Activated CD4-positive, alpha-beta T cell treated with anti-CD3 and anti-CD28 coated beads, Interleukin-2, amount 50 U/mL, for 24 hours (primary cell): ENCODE measurements at places on chromosomes 12 and 14.

- DNase-seq = no peak
Measured at GRCh38 chr12:88175544-88175943, 33.4 kb downstream of the TMTC3 start.

GRCh38 chr12:53484686-53485575 lies 14.3 kb downstream of the MAP3K12 start:
- no peak for DNase-seq

DNA sequence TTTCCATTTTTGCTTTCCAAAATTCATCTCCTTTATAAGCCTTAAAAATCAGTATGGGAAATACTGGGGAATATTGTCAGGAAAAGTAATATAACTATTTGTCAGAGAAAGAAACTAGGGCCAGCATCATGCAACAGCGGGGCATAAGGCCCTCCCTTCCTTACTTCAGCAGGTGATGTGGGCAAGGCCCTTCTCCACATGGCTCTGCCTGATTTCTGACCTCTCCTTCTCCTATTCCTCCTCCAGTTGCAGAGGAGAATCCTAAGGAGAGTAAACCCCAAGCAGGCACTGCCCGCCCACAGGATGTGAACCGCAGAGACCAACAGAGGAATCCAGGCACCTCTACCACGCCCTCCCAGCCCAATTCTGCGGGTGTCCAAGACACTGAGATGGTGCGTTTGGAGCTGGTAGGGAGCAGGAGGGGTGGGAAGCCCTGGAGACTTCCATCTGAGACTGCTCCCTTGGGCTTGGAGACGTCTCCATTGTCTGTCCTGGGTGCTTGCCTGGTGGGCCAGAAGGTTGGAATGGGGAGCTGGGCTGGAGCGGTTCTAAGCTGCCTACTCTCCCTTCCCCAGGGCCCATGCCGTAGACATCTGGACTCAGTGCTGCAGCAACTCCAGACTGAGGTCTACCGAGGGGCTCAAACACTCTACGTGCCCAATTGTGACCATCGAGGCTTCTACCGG lies 2.7 kb upstream of the SOAT2 start:
- no peak for DNase-seq

- DNase-seq = no peak
Measured at GRCh38 chr12:113242026-113242418, 20.8 kb downstream of the TPCN1 start.

- no peak for DNase-seq
Measured at GRCh38 chr12:117129391-117129790, 30.2 kb upstream of the TESC start.

GRCh38 chr14:49483268-49483667 lies 102.9 kb downstream of the RPS29 start:
- DNase-seq = no peak

DNA sequence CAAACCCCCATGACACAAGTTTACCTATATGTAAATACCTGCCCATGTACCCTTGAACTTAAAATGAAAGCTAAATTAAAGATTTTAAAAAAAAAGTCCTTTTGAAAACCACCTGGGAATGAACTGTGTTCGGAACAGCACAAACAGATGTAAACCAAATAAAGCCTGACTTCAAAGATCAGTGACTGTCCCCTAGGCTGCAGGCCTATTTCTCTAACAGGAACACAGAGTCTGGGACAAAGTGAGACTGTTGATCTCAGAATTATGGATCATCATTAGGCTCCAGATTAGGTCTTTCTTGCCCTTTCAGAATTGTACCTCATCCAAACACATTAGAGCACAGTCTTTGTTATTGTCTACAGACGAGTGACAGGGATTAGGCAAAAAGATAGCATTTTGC lies 54.6 kb downstream of the PAH start:
- no peak for DNase-seq

DNA sequence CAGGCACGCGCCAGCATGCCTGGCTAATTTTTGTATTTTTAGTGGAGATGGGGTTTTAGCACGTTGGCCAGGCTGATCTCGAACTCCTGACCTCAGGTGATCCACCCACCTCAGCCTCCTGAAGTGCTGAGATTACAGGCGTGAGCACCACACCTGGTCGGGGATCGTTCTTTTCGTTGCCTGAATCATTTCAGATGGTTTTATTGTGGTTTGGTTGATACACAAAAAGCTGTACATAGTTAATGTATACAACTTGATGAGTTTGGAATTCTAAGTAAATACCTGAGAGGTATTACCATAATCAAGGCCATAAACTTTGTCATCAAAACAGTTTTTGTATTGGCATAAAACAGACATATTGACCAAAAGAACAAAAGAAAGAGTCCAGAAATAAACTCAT lies 63.3 kb downstream of the RIC8B start:
- DNase-seq = no peak

DNA sequence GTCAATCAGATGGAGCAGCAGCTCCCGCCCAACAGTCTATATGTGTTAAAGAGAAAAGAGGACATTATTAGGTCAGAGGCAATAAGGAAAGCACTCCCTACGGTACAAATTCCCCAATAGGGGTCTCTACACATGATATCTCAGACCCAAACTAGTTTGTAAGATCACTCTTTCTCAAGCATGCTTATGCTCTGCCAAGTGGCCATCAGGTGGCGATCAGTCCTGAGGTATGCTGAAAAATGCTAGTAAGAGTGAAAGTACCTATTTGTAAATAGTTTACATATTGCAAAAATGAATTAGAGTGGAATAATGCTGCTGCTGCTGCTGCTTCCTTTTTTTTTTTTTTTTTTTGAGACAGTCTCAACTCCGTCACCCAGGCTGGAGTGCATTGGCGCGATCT lies 61.0 kb downstream of the CPM start:
- DNase-seq = no peak

GRCh38 chr14:68440820-68441219 lies 352.0 kb downstream of the ZFP36L1 start:
- no peak for DNase-seq

DNA sequence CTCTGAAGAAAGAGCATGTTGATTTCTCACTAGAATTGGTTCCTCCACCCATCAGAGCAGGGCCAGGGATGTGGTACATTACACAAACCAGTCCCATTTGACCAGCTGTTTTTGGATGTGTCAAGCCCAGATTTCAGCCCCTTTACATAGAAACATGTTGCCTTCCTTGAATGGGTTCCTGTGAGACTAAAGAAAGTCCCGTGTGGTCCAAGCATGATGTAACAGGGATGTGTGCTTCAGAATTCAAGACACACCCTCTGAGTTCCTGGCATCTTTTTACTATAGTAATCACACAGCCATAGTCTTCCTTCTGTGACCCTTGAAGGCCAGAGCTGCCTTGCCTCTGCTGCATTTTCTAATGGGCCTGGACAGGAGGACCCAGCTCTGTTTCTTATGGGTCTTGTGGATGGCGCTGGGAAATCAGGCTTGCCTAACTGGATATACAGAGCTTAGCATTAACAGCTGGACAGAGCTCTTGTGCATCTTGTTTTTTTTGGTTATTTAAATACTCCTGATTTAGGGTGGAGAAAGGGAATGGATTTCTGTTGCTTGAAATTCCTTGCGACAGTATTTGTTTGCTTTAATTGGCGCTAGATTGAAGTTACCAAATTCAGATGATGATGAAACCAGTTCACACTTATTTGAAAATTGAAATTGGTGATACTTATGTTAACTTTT lies 341.0 kb downstream of the ZFP36L1 start:
- no peak for DNase-seq

GRCh38 chr12:105729926-105730325 lies 399.4 kb downstream of the C12orf75 start:
- no peak for DNase-seq

GRCh38 chr14:22794551-22794951 lies 20.7 kb downstream of the SLC7A7 start:
- no peak for DNase-seq

DNA sequence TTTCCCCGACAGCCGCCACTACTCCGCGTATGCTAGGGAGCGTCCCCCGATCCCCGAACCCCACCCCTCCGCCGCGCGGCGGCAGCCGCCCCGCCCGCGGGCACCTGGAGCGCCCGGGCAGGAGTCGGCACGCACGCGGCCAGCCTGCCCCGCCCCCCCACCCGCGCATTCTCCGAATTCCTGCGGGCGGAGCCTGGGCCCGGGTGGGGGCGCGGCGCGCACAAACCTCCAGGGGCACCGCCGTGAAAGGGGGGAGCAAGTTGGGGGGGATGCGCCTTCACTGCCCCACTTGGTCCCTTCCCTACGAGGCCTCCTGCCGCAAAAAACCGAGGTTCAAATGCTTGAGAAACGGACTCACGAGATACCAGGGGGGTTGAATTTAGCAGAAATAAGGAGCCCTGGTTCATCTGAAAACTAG lies 1.7 kb downstream of the AJUBA start:
- DNase-seq = no peak

DNA sequence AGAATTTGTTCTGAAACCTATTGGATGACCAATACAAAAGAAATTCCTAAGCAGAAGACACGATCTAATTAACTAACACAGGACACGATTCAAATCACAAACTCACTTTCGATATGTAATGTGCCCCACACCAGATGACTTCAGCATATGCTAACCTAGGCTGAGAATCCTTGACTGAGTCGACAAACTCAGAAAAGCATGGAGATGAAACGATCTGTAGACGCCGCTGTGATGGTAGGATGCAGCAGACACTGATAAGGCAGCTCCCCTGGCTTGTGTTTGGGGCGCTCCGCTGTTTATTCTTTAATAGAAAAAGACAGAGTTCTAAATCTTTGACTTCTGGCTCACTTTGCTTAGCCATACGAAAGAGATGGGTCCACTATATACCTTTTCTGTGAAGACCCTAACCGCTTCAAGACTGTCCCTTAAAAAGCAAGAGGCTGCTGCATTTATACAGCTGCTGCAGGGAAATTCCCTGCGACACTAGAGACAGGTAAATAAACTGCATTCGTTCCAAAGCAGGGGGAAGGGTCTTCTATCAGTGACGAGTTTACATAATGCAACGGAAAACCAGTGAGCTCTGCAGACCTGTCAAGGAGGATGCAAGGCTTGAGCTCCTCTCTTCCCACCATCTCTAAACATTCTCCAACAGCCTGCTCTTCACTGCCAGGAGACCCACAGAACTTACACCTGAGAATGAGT lies 929 bp downstream of the CHD8 start:
- no peak for DNase-seq

- no peak for DNase-seq
Measured at GRCh38 chr12:2179953-2180736, 127.4 kb downstream of the CACNA1C start.

DNA sequence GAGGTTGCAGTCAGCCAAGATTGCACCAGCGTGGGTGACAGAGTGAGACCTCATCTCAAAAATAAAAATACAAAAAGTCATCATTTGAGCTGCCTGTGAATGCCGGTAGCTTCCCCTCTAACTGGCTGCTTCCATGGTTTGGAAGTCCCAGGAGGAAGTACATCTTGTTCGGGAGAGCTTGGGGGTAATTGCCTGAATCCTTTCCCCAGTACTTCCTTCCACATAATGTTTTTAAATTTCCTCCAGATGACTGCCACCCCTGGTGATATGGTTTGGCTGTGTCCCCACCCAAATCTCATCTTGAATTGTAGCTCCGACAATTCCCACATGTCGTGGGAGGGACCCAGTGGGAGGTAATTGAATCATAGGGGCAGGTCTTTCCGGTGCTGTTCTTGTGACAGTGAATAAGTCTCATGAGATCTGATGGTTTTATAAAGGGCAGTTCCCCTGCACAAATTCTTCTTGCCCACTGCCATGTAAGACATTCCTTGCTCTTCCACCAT lies 87.2 kb downstream of the SPRING1 start:
- no peak for DNase-seq

GRCh38 chr12:78191611-78192010 lies 360.9 kb downstream of the NAV3 start:
- DNase-seq = no peak

DNA sequence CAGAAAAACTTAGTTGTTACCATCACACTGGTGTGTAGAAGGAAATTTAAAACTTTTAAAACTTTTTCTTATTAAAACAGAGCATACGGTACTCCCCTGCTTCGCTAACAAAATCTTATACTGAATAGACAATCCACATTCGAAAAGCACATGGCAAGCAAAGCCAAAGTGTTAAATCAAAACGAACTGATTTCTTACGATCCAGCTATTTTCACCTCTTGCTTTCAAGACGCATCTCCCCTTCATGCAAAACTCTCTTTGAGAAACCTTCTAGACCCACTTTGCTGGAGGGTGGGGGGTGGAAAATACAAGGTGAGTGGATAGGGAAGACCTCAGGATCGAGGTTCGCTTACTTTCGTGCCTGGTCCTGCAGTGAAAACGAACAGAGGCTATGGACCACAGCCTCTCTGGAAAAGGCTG lies 328 bp downstream of the INTS13 start:
- no peak for DNase-seq

GRCh38 chr14:89293314-89293916 lies 123.6 kb downstream of the FOXN3 start:
- no peak for DNase-seq

GRCh38 chr12:67202011-67202677 lies 67.0 kb upstream of the CAND1 start:
- no peak for DNase-seq

- no peak for DNase-seq
Measured at GRCh38 chr14:71780075-71780474, 152.2 kb upstream of the RGS6 start.

DNA sequence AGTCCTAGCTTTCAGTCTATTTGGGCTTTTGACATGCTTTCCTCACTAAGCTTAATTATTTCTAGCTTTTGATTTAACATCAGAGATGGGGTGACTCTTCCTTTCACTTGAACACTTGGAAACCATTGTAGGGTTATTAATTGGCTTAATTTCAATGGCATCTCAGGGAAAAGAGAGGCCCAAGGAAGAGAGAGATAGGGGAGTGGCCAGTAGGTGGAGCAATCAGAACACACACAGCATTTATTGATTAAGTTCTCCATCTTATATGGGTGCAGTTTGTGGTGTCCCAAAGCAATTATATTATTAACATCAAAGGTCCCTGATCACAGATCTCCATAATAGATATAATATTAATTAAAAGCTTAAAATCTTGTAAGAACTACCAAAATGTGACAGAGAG lies 1466.1 kb upstream of the SEL1L start:
- no peak for DNase-seq

DNA sequence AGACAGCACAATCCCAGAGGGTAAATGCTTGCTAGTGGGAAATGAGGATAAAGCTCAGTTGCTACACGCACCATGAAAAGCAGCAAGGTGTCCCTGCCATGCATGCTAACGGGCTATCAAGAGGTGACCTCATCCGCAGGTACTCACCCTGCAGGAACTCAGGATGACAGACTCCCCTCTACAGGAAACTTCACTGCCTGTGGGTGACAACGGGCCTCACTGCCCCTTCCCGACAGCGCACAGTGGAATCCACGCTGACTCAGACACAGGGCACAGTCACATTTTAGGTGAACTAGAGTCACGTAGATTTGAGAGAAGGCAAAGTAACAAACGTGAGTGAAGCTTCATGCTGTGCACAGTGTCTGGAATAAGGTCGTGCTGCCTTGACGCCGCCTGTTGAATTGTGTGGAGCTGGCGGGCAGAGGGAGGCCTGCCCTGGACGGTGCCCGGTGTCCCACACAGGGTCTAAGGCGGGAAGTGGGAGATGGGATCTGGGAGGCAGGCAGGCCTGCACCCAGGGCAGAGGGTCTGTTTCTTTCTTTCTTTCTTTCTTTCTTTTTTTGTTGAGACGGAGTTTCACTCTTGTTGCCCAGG lies 331.8 kb downstream of the TMEM132D start:
- no peak for DNase-seq

- no peak for DNase-seq
Measured at GRCh38 chr12:46145881-46146280, 123.0 kb downstream of the SLC38A1 start.
